ENCODE measurements at places on chromosomes 13 and 19.

DNA sequence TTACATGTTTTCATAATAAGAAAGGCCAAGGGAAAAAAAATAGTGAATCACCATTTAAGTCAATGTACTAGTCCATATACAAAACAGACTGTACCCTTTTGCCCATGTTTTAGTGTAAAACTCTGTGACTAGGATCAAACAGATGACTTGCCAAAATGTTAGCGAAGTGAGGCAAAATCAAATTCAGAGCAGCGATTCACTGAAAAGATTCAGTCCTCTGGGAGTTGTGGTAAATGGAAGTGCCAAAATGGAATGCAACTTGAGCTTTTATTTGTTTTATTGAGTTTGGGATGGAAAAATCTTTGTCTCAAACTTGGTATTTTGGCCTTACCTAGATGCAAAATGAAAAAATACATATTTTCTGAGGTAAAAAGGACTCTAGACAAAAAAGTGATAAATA, 9.1 kb downstream of the CDADC1 start:
- DNase-seq, result no peak

GRCh38 chr13:113937073-113937472, 36.8 kb downstream of the C13orf46 start:
- DNase-seq, result no peak

DNA sequence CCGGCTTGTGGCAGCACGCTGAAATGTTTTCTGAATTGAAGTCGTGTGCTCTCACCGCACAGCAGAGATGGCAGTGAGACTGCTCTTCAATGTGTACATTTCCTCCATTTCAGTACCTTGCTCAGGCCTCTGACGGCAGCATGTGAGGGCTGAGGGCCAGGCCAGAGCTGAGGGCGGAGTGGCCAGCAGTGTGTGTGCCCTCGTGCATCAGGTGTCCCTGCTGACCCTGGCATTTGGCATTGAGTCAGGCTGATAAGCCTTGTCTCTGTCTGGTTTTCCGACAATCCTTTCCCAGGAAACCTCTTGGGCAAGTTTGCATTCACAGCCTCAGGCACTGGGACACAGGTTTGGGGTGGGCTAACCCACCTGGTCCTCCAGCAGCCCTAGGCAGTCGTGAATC, 62.3 kb downstream of the EFNB2 start:
- DNase-seq, result no peak

DNA sequence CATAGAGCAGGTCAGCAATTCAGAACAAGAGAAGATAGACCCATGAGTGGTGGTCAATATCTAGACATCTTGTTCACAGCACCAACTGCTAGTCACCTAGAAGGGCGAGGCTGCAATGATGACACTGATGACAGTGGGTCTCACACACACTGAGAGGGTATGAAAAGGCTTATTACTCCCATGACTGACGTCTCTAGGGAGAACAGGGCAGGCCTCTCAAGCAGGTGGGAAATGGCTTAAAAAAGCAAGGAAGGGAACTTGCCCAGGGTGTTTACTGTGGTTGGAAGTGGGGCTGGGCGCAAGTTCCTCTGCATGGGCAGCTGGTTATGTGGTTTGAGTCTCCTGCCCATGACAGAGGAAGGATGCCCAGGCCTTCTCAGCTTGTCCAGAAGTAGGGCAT, 33.8 kb downstream of the ZNF44 start:
- no peak for DNase-seq

- DNase-seq, result no peak
Observed at GRCh38 chr19:10920288-10920655, 8.2 kb downstream of the YIPF2 start.

- no peak for DNase-seq
Observed at GRCh38 chr19:46147791-46148288, at the start of gene IGFL2. Gene IGFL2, plus strand, starts transcription at chr19:46148238. Its CDS starts 41 bp downstream, at chr19:46148279.

DNA sequence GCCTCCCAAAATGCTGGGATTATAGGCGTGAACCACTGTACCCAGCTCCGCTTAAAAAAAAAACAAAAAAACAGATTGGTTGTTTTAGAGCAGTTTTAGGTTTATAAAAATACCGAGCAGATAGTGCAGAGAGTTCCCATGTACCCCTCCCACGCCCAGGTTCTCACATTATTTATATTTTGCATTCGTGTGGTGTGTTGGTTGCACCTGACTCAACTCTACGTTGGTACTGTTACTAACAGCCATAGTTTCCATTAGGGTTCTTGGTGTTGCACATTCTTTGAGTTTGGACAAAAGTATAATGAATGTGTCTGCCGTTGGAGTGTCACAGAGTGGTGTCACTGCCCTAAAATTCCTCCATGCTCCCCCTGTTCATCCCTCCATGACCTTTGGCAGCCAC, 29.1 kb downstream of the MYO9B start:
- DNase-seq, result no peak

- DNase-seq, result no peak
Observed at GRCh38 chr13:89695343-89696257, 1651.9 kb upstream of the MIR17HG start.

GRCh38 chr19:2524840-2525723, 49.2 kb downstream of the GADD45B start:
- DNase-seq, result no peak

DNA sequence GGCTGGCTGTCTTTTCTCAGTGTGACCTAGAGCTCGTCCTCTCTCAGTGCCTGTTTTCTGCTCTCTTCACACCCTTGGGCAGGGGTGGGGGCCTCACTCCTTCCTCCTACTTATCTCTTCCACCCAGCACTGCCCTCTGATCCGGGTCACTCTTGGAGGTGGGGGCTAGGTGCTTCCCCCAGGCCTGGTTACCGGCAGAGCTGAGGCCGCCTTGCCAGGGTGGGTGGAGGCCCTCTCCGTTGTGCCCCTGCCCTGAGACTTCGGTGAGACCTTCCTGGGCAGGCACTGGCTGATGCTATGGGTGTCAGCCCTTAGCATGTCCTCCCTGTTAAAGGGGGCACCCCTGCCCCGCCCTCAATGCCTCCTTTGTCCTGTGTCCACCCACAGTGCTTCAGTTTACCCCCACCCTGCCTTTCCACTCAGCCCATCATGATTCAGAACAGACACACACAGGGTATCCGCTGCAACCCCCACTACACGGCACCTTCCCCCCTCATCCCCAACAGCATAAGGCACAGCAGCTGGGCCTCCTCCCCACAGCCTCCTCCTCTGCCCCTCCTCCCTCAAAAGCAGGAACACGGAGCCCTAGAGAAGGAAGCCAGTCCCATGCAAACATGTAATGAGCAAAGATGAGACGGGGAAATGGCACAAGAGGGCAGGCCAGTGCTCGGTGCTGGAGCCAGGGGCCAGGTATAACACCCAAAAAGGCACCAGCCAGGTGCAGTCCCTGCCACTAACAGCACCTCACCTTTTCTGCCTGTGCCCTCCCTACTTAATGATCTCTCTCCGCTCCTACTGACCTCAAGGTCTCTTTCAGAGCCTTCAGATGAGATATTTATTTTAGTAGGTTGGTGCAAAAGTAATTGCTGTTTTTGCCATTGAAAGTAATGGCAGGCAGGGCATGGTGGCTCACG, 9.8 kb downstream of the ZGLP1 start:
- no peak for DNase-seq

DNA sequence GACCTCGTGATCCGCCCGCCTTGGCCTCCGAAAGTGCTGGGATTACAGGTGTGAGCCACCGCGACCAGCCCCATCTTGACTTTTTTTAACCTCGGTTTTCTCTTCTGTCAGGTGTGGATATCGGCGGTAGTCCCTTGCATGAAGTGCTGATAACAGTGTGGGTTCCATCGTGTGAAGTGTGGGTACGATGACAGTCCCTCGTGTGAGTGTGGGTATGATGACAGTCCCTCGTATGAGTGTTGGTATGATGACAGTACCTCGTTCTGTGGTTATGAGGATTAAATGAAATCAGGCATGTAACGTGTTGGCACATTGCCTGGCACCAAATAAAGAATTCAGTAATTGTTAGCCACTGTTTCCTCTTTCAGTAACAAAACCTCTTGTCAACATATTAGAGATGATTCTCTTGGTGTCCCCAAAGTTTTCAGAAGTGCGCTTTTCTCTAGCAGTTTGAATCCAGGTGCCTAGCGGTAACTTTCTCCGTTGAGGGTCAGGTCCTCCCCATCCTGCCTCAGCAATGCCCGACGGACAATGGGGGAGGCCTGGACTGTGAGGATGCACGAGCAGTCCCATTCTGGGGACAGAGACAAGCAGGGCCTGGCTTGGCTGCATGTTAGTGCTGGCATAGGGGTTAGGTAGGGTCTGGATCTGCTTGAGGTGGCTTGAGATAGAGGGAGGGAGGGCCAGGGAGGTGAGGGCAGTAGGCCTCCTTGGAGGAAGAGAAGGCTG, 15.3 kb downstream of the GATAD2A start:
- DNase-seq, result no peak

DNA sequence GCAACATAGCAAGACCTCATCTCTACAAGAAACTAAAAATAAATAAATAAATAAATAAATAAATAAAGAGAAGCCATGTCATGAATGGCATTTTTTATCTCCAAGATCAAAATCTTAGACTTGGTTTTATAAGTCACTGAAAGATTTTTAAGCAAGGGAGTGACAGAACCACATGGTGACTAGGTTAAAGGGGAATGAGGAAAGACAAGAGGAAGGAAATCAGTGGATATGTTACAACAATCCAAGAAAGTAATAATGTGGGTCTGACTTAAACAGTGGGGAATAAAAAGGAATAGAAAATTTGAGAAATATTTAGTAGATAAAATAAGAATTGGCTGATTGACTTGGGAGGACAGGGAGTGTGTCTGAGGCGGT, 18.8 kb upstream of the MED4 start:
- DNase-seq, result no peak

DNA sequence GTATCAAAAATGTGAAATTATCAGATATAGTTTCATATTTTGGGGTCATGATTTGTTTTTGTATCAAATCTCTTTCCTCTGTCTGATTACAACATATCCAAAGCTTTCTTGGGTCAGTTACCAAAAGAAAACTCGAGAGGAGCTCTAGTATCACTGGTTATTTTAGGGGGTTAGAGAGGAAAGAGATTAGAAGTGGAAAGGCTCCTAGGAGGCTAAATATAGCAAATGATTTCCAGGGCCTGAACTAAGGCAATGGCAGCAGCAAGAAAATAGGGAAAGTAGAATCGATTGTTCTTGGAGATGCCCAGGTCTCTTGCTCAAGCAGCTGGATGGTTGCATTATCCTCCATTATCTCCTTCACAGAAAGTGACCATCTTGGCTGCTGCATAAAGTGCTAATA, 72.9 kb downstream of the NHLRC3 start:
- DNase-seq, result no peak

DNA sequence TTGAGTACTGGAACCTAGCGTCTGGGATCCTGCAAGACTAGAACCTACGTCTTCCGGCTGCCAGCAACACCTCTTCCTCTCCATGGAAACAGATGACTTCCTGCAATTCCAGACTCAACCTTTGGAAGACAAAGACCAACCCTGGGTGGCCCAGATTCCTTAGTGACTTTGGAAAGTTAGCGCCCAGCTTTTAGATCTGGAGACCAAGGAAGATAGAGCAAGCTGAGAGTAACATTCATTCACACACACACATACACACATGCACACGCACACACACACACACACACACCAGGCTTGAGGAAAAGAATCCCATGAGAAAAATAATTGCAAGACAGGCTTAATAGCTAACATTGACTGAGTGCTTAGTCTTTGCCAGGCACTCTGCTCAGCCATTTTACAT, 788.9 kb downstream of the UQCRFS1 start:
- DNase-seq, result no peak

All from NCI-H2107 (cell line).